ENCODE measurements at places on chromosomes 6 and 20. TPM values are rescaled to one million over a fixed set of nuclear protein-coding genes. Genes with fewer than 3 reads are reported as not detected.

Gene MAP7
- total RNA-seq: 0.82 TPM

Gene HNF4A
- total RNA-seq: not detected

Gene ZSCAN16
- total RNA-seq: 2.7 TPM

Gene PRICKLE4
- total RNA-seq: 0.15 TPM

Gene CRISP1
- total RNA-seq: not detected

Gene SEL1L2
- total RNA-seq: 0.23 TPM

Gene ENPP4
- total RNA-seq: 2.6 TPM

Gene SRMS
- not detected for total RNA-seq

Measured in smooth muscle cell of the coronary artery (primary cell).